ENCODE measurements at places on chromosomes 12 and 14. TPM values are rescaled to one million over a fixed set of nuclear protein-coding genes. Genes with fewer than 3 reads are reported as not detected.
A peak's percentile ranks its signal among the peaks of the same experiment; 100 is the strongest.

DNA sequence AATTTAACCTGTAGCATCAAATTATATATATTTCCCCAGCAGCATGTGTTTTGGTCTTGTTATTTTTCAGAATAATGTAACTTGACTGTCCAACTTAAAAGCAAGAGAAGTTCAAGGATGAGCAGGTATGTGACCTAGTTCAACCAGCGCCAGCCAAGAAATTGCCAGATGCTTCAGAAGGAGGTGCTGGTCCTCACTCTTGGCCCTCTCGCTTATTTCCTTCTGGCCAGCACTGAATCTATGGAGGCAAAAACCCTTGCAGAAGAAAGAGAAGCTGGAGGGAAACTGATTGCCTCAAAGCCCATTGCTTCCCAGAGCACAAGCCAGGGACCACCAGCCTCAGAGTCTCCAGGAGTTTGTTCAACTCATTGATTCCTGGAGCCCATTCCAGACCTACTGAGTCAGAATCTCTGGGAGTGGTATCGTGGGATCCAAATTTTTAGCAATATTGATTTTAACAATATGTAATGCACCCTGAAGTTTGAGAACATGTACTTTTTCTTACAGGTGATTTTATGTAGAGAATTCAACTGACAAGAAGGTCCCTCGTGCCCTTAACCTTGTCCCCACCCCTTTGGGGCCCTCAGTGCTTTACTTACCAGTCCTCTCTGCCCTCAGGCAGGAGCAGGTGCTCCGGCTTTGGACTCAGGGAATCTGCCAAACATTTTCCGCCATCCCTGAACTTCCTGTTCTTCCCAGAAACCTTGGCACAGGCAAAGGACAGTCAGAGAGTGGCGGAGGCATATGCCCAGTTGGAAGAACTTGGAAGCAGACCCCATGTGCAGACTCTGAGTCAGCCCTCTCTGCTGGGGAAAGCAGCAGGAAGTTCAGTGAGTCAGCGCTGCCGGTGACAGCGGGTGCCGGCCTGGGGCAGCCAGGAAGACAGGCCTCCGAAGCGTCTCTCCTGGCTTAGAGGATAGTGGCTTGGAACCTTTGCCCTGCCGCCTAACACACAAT lies 10.4 kb downstream of the BEST3 start:
- peak; percentile 68 for DNase-seq

DNA sequence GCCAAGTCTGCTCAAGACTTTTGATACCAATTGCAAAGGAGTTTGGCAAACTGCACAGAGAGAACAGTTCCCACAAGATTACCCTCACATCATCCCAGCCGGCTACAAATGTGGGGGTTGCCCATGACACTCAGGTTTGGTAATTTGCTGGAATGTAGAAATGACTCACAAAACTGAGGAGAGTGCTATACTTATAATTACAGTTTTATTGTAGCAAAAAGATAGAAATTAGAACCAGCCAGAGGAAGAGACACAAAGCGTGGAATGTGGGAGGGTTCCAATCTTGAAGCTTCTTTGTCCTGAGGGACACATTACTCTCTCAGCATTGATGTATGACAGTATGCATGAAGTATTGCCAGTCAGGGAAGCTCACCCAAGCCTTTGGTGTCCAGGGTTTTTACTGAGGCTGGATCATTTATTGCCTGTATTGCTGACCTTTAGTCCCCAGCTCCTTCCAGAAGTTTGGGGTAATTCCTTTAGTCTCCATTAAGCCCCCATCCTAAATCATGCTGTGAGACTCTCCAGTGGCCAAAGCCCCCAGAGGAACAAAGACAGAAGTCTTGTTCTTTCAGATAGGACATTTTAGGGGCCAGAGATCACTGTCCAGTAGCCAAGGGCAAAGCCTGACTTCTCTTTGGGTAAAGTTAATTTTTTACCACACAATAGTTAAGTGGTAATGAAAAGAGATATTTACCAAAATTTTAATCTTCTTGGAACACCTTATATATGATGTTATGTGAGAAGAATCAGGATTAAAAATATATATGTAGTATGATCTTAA lies 9.9 kb downstream of the TBK1 start:
- no peak for DNase-seq

DNA sequence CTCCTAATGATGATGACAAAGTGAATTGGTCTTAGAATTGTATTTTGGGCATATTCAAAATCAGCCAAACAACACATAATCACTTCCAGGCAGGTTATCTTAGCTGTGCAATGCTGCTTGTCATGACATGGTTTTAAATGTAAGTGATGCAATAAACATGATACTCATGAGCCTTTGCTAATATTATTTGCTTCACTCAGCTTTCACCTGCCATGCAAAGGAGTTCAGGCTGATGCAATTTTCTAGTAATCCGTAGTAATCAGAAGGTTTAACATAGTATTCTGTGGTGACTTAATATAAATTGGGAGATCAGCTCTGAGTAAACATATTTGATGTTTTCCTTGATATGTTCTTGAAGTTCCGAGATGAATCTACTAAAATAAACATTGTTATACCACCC lies 29.1 kb downstream of the TMEM260 start:
- no peak for DNase-seq

GRCh38 chr14:57060276-57060955 lies 208.3 kb downstream of the EXOC5 start:
- peak; percentile 76 for DNase-seq

DNA sequence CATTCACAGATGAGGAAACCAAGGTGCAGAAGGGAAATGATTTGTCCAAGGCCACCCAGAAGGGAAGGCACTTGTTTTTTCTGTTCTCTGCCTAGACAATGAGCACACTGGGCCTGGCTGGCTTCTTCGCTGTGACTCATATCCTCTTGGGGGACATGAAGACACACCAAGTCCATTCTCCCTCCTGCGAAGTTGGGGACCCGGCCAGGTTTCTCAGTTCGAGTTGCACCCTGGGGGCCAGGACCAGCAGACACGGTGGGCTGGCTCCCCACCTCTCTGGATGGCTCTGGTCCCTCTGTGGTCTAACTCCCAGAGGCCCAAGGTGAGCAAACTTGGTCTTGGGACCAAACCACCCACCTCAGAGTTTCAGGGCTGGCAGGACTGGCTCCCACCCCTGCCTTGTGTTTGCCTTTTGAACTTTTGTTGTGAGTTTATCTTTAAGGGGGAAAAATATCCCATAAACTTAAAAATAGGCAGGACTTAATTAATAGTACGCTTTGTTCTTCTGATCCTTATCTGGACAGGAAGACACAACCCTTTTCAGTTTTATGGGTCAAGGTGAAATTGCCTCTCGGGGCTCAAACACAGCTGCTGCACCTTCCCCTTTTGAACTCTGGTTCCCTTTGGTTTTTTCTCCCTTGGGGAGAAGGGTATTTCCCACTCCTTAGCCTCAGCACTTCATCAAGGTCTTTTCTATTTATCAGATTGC lies 9.0 kb upstream of the MLEC start:
- DNase-seq = peak; percentile 70

Gene KCNH3
- 1.5 TPM for total RNA-seq

Gene ADCK1
- 4.9 TPM for total RNA-seq

Gene NELL2
- 27.5 TPM for total RNA-seq

GRCh38 chr12:90945070-90945649 lies 9.8 kb downstream of the CCER1 start:
- no peak for DNase-seq

- DNase-seq = no peak
Observed at GRCh38 chr12:82866227-82866775, 179.6 kb downstream of the TMTC2 start.

DNA sequence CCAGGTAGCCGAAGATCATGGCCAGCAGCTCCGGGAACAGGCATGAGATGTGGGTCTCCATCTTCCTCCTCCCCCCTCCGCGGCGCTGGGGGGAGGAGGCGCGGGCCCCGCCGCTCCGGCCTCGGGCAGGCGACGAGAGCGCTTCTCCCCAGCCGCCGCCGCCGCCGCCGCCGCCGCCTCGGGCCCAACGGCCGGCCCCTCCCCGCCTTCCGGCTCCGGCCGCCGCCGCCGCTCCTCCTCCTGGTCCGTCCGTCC lies 448 bp downstream of the FBXL14 start:
- no peak for DNase-seq

DNA sequence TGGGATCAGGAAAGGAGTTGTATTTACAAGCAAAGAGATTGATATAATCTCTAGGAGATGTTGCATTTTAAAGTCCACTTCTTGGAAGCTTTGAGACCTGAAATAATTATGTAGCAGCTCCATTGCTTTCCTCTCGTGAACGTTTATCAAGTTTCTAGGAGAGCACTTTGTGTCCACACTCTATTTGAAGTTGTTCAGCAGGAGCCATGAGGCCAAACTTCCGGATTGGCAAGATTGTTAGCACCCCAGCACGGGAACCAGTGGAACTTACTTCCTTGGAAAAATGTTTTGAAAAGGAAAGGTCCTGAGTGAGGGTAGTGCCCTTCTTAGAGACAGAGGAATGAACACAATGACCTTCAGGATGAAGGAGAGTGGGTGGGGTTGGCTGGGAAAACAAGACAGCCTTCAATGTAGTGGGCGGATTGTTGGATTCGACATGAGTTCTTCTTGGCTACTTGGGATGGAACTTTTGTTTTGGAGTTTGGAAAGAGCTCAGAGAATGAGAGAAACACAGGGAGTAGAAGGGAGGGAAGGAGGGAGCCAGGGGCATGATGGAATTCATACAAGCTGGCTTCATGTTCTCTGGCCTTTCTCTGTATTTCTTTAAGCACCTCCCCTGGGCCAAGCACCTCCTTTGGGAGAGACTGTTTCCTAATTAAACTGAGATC lies 23.8 kb upstream of the CISTR start:
- DNase-seq = no peak

Gene DACT1
- total RNA-seq = 3.3 TPM

GRCh38 chr14:87756661-87757060 lies 236.3 kb downstream of the GALC start:
- no peak for DNase-seq

Gene TSPAN9
- total RNA-seq = 1.0 TPM

GRCh38 chr14:75162631-75163030 lies 13.8 kb downstream of the TMED10 start:
- no peak for DNase-seq

Gene KRT75
- not detected for total RNA-seq

Gene SLCO1B1
- not detected for total RNA-seq

- DNase-seq = no peak
Observed at GRCh38 chr14:68972507-68973218, 6.4 kb downstream of the ACTN1 start.

DNA sequence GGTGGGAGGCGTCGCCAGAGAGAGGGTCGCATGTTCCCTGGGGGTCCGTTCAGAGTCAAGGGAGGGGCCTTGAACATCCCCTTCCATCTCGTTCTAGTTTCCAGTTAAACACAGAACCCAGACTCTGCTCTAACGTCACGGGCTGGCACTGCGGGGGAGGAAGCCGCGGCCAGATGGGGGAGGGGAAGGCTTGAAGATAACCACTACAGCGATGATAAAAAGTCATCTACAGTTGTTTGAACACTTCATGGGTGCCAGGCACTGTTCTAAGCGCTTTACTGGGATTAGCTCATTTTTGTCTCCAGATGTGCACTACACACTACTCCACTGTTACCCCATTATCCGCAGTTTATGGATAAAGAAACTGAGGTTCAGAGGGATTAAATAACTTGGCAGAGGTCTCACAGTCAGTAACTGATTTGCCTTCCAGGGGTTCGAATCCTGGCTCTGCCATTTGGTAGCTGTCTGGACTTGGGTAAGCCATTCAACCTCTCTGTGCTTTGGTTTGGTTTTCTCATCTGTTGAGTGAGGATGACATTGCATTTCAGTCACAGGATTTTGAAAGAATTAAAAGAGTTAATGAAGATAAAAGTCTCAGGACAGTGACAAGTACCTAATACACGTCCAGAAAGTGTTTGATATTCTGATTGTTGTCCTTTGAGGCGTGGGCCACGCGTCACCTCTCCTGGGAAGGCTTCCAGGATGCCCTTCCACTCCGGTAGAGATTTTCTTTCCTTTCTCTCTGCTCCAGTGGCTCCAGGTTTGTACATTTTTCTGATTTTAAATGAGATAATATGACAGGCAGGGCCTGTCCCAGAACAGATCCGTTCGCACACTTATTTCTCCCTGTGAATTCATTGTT lies 798 bp upstream of the RASAL1 start:
- DNase-seq = peak; percentile 78

Gene SARNP
- total RNA-seq = 81.6 TPM

DNA sequence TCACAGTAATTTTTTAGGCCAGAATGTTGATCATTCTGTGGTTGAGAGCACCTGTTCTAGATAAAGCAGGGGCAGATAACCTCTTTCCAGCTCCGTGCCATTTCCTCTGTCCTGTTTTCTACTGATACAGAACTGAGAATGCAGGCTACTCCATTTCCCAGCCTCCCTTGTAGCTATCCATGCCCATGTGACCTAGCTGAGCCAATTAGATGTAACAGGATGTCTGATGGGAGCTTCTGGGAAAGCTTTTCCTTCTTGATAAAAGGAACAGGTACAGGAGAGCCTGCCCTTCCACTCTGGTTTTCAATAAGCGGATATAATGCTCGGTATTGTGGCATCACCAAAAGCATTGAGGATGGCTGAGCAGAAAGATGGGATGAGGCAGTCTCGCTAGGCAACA lies 54.2 kb downstream of the LRRC74A start:
- DNase-seq = no peak

Gene KCNH5
- total RNA-seq = not detected

GRCh38 chr12:104460041-104460719 lies 3.4 kb downstream of the CHST11 start:
- DNase-seq = no peak

- DNase-seq = no peak
Observed at GRCh38 chr12:53937099-53937498, 1.5 kb upstream of the HOXC13 start.

Gene OR11G2
- total RNA-seq = not detected

GRCh38 chr12:109582636-109583035 lies 9.0 kb downstream of the MVK start:
- DNase-seq = no peak

Gene P2RX2
- total RNA-seq = not detected

DNA sequence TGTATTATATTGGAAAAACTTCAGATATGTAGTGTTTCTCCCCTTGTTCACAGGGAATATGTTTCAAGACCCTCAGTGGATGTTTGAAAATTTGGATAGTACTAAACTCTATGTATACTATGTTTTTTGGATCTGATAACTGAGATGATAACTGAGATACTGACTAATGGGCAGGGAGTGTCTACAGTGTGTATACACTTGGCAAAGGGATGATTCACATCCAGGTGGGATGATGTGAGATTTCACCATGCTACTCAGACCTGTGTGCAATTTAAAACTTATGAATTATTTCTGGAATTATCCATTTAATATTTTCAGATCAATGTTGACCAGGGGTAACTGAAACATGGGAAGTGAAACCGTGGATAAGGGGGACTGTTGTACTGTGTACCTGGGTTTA lies 13.8 kb downstream of the RAD51B start:
- DNase-seq = no peak

Gene TRPV4
- total RNA-seq = not detected

Gene TPH2
- total RNA-seq = not detected

- DNase-seq = no peak
Observed at GRCh38 chr14:91727121-91727520, 4.8 kb downstream of the CATSPERB start.

DNA sequence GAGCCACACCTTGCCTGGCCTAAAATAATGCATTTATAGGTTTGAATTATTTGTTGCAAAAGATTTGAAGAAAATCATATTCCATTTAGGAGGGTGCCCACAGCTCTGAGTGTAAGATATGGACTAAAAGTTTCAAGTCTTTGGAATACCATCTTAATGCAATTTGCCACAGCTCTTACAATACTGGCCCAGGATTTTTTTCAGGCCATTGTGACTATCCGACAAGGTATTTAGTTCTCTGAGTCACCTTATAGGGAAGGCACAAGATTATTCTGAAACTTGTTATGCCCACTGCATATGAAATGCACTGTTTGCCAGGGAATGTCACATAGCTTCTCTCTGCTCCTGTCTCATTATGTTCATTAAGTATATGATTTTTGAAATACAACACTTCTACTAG lies 29.6 kb upstream of the SLC6A13 start:
- no peak for DNase-seq

Gene AMHR2
- total RNA-seq = 0.09 TPM
